ENCODE measurements at places on chromosomes 16 and 17.

DNA sequence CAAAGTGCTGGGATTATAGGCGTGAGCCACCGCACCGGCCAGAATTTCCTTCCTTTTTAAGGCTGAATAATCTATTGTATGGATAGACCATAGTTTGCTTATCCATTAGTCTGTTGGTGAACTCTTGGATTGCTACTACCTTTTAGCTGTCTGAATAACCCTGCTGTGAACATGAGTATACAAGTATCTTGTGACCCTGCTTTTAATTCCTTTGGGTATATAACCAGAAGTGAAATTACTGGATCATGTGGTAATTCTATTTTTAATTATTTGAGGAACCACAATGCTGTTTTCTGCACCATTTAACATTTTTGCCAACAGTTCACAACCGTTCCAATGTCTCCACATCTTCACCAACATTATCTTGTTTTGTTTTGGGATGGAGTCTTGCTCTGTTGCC, 4.6 kb upstream of the OTOA start:
- no peak for DNase-seq

GRCh38 chr17:49967205-49967604, 1.8 kb upstream of the DLX4 start:
- DNase-seq, result no peak

DNA sequence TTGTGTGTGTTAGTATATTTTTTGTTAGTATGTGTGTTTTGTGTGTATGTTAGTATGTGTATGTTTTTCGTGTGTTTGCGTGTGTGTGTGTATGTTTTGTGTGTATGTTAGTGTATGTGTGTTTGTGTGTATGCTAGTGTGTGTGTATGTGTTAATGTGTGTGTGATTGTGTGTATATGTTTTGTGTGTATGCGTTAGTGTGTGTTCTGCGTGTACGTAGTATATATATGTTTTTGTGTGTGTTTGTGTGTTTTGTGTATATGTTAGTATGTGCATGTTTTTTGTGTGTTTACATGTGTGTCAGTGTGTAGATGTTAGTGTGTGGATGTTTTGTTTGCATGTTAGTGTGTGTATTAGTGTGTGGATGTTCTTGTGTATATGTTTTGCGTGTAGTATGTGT, 29.6 kb downstream of the RBFOX1 start:
- DNase-seq, result no peak

DNA sequence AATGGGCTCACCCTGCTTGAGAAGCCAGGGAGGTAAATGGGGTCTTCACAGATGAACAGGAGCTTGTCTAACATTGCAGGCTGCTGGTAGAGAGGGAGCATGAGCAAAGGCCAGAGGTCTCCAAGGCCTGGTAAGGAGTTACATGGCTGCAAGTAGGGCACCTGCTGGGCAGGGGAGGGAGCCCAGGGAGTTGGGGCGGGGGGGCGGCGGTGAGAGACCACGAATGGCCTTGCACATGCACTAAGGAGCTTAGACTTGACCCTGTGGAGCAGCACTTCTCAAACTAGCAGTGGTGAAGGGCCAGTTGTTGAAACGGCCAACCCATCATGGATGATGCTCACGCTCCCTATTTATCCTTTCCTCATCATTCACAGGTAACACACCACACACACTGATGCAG, 38.4 kb downstream of the ERN1 start:
- DNase-seq, result no peak

GRCh38 chr17:7428557-7428956, at the start of gene SPEM3:
TSS of gene SPEM3 (plus strand) at chr17:7428857. CDS start at chr17:7428903, 46 bp downstream.
- no peak for DNase-seq

Data from CD4-positive, alpha-beta T cell (primary cell).